ENCODE measurements at places on chromosomes 2 and 18.

DNA sequence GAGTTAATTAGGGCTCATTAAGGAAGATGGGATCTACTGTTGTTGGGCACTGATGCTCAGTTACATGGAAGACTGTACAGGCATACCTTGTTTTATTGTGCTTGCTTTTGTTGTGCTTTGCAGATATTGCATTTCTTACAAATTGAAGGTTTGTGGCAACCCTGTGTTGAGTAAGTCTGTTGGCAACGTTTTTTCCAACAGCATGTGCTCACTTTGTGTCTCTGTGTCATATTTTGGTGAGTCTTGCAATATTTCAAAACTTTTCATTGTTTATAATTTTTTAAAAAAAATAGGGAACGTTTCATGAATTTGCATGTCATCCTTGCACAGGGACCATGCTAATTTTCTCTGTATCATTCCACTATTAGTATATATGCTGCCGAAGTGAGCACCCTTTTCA lies 15.6 kb downstream of the PHLPP1 start:
- no peak for DNase-seq

- no peak for DNase-seq
Measured at GRCh38 chr2:42046819-42047487, 868 bp upstream of the PKDCC start.

- DNase-seq, result no peak
Measured at GRCh38 chr2:124975648-124976047, 950.6 kb downstream of the CNTNAP5 start.

DNA sequence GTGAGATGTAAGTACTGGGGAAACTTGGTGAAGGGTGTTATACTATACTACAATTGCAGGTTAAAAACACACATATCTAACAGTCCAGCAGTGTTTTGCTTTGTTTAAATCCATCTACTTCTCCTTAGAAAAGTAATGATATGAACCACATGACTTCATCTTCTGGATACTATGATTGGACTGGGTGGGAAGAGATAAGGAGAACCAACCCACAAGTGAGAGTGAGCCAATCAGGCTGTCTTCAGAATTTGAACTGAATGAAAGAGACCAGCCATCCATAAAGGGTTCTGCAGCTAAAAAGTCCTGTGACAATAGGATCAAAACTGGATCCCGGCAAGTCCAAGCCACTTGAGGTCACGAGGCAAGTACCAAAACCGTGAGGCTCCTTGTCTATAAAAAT lies 46.6 kb downstream of the KANSL3 start:
- no peak for DNase-seq

DNA sequence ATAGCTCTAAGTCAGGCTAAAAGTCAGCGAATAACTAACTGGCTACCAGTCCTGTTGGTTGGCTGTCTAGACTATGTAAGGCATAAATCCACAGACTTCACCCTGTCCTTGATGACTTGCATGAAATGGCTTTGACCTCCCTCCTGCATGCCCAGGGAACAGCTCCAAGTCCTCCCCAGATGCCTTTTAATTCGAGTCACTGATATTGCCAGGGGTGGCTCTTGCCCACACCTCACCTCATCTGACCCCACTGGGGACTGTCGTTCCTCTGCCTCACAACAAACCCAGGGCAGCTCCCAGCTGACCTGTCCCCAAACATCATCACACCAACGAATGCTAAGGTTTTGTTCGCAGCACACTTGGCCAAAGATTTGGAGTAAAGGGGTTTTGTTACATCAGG lies 396.0 kb upstream of the ID2 start:
- no peak for DNase-seq

- no peak for DNase-seq
Measured at GRCh38 chr2:73075477-73076373, 4.2 kb upstream of the SFXN5 start.

GRCh38 chr2:45004562-45005191 lies 4.6 kb downstream of the SIX2 start:
- DNase-seq, result no peak

DNA sequence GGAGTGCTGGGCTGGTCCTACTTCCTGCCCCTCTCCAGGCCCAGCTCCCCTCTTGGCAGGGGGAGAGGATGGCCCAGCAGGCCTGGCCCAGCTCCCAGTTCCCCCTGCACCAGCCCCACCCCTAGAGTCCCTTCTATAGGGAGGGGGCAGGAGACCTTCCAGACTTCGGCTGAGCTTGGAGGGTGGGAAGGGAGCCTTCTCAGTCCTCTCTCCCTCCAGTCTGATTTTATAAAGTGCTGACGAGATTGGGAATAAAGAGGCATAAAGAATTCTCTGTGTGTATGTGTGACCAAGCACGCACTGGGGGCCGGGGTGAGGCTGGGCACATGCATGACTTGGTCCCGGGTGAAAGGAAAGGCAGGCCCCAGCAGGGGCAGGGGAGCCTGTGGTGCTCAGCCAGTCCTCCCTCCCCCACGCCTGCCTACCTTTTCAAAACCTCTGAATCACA lies 5.1 kb downstream of the CHPF start:
- DNase-seq, result no peak

DNA sequence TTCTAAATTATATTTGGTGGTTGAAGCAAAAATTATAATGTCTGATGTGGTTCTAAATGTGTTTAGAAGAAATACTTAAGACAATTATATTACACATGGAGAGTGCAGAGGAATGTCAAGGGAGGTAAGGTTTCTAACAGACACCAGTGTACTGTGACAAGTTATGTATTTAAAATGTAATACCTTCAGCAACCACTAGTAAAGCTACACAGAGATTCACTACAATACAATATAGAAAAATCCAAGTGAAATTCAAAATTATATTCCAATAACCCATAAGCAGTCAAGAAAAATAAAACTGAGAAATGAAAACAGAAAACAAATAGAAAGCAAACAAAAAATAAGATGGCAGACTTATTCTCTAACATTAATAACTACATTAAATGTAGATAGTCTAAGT lies 249.5 kb upstream of the KLHL14 start:
- no peak for DNase-seq

GRCh38 chr18:58225101-58225500 lies 181.1 kb downstream of the NEDD4L start:
- DNase-seq, result no peak

GRCh38 chr2:223019390-223019930 lies 32.5 kb upstream of the KCNE4 start:
- no peak for DNase-seq

DNA sequence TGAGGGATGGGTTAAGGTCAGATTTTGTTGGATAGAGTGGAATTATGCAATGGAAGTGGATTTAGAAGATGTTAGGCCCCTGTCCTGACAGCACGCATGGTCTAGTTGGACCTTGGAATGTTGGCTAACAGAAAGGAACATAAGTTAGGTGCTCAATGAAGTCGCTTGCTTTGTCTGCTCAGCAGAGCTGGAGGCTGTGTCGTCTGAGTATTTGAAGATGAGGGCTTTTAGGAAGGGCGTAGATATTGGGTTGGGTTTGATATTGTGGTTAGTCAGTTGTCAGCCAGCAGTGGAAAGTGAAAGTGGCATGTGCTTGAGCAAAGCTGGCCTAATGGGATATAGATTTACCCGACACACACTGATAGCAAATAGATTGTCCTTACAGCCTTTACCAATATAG lies 239.3 kb downstream of the PRKCE start:
- peak; percentile 64 for DNase-seq

- DNase-seq, result no peak
Measured at GRCh38 chr2:24412812-24413211, 52.5 kb upstream of the ITSN2 start.

- no peak for DNase-seq
Measured at GRCh38 chr2:83394134-83394904, 1064.8 kb downstream of the SUCLG1 start.

- no peak for DNase-seq
Measured at GRCh38 chr2:190858817-190859216, 21.8 kb upstream of the GLS start.
